ENCODE measurements at places on chromosomes 12 and 14.

DNA sequence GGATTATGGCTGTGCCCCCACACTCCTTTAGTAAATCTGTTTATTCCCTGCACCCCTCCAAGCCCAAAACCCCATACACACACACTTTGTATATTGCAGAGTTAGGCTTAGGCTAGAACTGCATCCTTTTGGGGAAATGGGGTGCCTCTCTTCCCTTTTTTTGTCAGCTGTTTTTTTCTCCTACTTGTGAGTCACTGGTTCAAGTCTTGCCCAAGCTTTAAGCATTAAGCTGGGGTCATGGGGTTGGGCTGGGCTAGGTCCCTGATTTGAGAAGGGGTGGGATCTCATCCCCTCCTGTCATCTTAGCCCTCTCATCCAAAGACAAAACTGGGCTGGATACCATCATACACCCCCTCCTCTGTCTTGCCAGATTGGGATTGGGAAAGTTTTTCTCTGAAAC is 1.6 kb downstream of the LRP1 start:
- no peak overlapping the region for H3K27ac ChIP-seq
- H3K4me1 ChIP-seq, result peaks cover 14% of the 10 kb centered on the region
- no peaks in the 10 kb centered on the region for H3K36me3 ChIP-seq
- no peak overlapping the region for H3K4me3 ChIP-seq

DNA sequence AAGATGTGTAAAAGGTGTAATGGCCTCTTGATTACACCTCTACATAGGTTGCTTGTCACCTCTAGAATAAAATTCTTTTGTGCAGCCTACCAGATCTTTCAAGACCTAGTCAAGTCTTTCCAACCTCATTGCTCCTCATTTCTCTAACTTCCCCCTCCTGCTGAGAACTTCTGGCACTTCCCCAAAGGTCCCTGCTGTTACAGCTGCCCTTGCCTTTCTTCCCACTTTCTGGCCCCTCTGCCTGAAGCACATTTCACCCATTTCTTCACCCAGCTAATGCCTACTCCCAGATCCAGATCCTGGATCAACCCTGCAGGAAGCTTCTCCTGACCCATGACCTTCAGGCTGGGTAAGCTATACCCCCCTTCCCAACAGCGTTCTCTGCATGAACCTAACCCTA is 1.5 kb downstream of the TSHR start:
- H3K27ac ChIP-seq, result no peak overlapping the region
- no peak overlapping the region for H3K4me3 ChIP-seq
- H3K27me3 ChIP-seq, result no peaks in the 10 kb centered on the region
- H3K36me3 ChIP-seq, result no peaks in the 10 kb centered on the region

DNA sequence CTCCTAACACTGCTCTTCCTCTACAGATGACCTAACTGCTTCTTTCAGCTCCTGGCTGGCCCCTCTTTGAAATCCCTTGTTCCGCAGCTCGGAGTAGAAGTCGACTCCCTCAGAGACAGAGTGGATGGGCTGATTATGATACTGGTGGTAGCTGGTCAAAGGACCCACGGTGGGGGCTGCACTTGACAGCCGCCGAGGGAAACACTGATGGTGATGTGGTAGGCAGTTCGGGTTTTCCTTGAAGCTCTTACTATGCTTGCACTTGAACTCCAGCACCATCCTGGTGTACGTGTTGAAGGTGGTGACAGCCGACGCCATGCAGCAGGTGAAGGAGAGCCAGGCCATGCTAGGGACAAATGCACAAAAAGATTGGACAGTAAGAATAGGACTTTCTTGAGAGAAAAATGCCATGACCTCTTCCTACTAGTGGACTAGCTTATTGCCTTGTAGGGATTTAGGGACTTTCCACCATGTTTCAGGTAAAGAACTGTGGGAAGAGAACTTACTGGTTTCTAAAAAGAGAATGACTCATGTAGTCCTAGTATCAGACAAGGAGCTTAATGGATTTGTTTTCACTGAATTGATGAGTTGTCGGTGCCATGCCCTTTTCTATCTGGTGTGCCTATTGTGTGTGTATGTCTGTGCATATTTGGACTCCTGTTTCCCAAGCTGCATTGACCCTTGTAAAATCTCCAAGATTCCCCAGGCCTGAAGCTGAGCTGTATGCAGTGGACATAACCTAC is 18.4 kb downstream of the GSG1 start:
- no peak overlapping the region for H3K4me3 ChIP-seq
- H3K36me3 ChIP-seq, result no peaks in the 10 kb centered on the region
- no peaks in the 10 kb centered on the region for H3K27me3 ChIP-seq
- no peaks in the 10 kb centered on the region for H3K4me1 ChIP-seq
- no peak for DNase-seq
- no peak overlapping the region for H3K27ac ChIP-seq

DNA sequence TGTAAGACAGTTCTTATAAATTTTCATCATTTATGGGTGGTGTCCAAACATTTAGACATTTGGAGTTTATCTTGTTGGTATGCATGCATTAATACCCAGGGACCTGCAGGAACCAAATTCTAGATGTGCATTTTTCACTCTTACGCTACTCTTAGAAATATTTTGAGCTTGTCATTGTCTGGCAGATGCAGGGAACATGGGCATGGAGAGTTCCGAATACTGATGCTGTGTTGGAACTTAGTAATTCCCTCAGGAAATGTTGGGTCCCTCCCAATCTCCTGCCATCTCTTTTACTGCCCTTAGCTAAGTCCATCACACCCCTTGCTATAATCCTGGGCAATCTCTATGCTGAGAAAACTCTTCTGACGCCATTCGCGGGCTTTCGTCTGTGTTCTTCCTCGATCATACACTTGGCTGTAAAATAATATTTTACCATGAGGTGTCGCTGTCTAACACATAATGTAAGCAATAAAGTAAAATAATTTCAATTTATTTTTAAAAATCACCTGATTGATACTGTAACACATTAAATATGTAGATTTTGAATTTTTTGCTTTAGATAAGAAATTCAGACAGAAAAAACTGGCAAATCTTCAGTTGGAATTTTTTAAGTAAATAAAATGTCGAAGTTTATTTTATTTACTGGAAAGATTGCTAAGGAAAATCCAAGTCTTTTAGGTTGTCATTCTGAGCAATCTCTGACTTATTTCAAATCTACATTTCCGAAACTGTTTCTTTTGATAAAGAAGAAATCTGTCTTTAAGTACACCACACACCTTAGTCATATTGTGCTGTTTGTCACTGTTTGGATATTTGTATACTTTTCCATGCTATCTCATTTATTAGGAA is 304.1 kb upstream of the SSTR1 start:
- no peak overlapping the region for H3K27ac ChIP-seq
- no peaks in the 10 kb centered on the region for H3K4me1 ChIP-seq
- DNase-seq, result no peak
- no peak overlapping the region for H3K4me3 ChIP-seq
- no peaks in the 10 kb centered on the region for H3K27me3 ChIP-seq

GRCh38 chr14:94034886-94035285 is 8.7 kb downstream of the OTUB2 start:
- no peaks in the 10 kb centered on the region for H3K4me1 ChIP-seq
- DNase-seq, result no peak
- H3K27ac ChIP-seq, result no peak overlapping the region
- H3K36me3 ChIP-seq, result no peaks in the 10 kb centered on the region
- H3K4me3 ChIP-seq, result no peak overlapping the region
- no peaks in the 10 kb centered on the region for H3K27me3 ChIP-seq

GRCh38 chr12:90167518-90168208 is 459.0 kb upstream of the ATP2B1 start:
- no peaks in the 10 kb centered on the region for H3K27me3 ChIP-seq
- no peaks in the 10 kb centered on the region for H3K36me3 ChIP-seq
- H3K4me3 ChIP-seq, result no peak overlapping the region
- no peak overlapping the region for H3K27ac ChIP-seq

- DNase-seq, result peak; percentile 35
- peak within 1 kb of the TSS; percentile 33 for H3K4me3 ChIP-seq
- peaks cover 15% of the 10 kb centered on the region for H3K4me1 ChIP-seq
- no peaks in the 10 kb centered on the region for H3K36me3 ChIP-seq
- no peak within 1 kb of the TSS for H3K27ac ChIP-seq
Observed at GRCh38 chr12:10673659-10674384, at the start of gene STYK1. TSS of gene STYK1 (minus strand) at chr12:10674052. CDS start at chr12:10634618, 39,434 bp downstream.

DNA sequence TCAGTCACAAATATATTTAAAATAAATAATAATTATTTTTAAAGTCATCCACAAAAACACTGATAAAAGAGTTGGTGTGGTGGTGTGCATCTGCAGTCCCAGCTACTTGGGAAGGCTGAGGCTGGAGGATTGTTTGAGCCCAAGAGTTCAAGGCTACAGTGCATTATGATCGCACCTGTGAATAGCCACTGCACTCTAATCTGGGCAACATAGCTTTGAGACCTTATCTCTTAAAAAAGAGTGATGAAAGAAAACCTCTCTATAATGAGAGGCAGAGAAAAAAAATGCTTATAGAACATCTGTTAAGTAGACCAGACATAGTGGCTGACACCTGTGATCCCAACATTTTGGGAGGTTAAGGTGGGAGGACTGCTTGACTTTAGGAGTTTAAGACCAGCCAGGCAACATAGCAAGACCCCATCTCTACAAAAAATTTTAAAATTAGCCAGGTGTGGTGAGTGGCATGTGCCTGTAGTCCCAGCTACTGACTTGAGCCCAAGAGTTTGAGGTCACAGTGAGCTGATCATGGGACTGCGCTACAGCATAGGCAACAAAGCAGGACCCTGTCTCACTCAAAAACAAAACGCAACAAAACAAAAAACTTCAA is 50.5 kb downstream of the RALGAPA1 start:
- no peak overlapping the region for H3K27ac ChIP-seq
- no peak overlapping the region for H3K4me3 ChIP-seq
- no peaks in the 10 kb centered on the region for H3K27me3 ChIP-seq

DNA sequence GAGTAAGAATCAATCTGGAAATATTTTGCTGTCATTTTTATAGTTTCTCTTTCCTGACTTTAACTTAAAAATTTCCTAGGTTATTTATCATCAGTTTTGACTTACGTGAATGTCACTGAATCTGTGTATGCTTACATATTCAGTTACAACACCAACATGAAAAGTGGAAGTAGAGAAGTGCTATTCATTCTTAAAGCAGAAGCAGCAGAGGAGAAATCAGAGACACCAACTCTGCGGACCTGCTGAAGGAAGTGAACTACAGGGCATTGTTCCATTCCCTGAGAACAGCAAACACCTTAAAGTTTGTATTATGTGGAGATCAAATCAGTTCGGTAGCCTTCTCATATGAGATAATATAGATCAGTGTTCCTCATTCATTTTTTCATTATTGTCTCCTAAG is 34.1 kb downstream of the RAD51B start:
- no peaks in the 10 kb centered on the region for H3K4me1 ChIP-seq
- H3K27ac ChIP-seq, result no peak overlapping the region
- H3K27me3 ChIP-seq, result no peaks in the 10 kb centered on the region
- DNase-seq, result no peak
- no peak overlapping the region for H3K4me3 ChIP-seq

- no peak overlapping the region for H3K27ac ChIP-seq
- H3K4me1 ChIP-seq, result no peaks in the 10 kb centered on the region
- H3K36me3 ChIP-seq, result no peaks in the 10 kb centered on the region
- no peaks in the 10 kb centered on the region for H3K27me3 ChIP-seq
Observed at GRCh38 chr12:69404851-69405565, 45.5 kb downstream of the YEATS4 start.

GRCh38 chr14:63276016-63276415 is 42.7 kb downstream of the GPHB5 start:
- DNase-seq, result no peak
- H3K27me3 ChIP-seq, result no peaks in the 10 kb centered on the region
- H3K36me3 ChIP-seq, result no peaks in the 10 kb centered on the region
- no peak overlapping the region for H3K27ac ChIP-seq
- H3K4me1 ChIP-seq, result no peaks in the 10 kb centered on the region

All from effector memory CD4-positive, alpha-beta T cell (primary cell).